Stimulated activated CD4-positive, alpha-beta T cell treated with anti-CD3 and anti-CD28 coated beads, Interleukin-2, amount 100 ng/mL, for 48 hours (primary cell): ENCODE measurements at places on chromosomes 5 and 9.

DNA sequence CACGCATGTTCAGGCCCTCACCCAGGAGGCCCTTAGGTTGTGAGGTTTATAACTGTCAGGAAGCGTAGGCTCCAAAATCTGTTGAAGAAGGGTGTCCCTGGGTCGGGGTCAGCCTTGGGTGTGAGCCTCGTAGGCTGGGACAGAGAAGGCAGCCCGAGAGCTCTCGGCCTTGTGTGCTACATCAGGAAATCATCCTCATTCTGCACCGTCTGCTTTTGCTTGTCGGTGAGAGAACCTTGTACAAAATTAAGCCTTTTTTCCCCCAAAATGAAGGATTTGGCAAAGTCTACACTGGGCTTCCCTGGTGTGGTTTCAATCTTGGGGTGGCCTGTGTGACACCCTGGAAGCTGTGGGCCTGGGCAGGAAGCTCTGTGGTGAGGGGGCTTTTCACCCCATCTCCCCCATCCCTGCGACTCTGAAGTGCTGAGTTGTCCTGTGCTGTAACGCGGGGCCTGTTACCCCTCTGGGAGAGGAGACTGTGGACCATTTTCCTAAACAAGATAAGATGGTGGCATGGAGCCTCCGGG is 55.3 kb downstream of the AHRR start:
- DNase-seq = no peak

DNA sequence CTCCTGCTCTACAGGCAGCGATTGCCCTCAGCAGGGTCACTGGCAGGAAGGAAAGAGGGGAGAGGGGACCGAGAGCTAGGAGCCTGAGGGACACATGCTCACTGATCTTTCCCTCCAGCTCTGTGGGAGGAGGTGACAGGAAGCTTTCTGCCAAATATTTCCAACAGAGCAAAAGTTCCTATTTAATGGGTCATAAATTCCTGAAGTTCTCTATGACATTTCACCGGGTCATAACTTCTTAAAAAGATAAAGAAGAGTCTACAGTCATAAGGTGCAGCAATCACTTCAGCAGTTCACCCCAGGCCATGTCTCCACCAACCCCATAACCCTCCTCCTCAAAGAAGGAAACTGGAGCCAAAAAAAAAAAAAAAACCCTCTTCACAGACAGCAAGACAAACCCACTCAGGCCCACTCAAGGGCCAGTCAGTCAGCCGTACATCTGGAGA is 481.1 kb downstream of the NR2F1-AS1 start:
- DNase-seq = no peak

DNA sequence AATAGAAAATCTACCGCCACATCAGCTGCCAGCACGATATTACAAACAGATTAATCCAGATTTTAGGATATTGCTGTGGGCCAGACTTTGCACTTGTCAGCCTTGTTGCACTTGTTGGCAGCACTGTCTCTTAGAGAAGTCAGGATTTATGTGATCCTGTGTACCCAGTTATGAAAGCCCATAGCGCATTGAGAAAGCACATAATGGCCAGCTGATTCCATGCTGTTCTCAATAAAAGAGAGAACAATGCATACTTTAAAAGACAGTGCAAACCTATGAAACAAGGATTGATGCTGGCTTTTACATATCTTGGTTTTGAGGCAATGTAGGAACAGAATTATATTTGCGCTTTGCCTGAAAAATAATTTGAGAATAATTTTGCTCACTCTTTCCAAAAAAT is 140.8 kb downstream of the CEP120 start:
- no peak for DNase-seq

DNA sequence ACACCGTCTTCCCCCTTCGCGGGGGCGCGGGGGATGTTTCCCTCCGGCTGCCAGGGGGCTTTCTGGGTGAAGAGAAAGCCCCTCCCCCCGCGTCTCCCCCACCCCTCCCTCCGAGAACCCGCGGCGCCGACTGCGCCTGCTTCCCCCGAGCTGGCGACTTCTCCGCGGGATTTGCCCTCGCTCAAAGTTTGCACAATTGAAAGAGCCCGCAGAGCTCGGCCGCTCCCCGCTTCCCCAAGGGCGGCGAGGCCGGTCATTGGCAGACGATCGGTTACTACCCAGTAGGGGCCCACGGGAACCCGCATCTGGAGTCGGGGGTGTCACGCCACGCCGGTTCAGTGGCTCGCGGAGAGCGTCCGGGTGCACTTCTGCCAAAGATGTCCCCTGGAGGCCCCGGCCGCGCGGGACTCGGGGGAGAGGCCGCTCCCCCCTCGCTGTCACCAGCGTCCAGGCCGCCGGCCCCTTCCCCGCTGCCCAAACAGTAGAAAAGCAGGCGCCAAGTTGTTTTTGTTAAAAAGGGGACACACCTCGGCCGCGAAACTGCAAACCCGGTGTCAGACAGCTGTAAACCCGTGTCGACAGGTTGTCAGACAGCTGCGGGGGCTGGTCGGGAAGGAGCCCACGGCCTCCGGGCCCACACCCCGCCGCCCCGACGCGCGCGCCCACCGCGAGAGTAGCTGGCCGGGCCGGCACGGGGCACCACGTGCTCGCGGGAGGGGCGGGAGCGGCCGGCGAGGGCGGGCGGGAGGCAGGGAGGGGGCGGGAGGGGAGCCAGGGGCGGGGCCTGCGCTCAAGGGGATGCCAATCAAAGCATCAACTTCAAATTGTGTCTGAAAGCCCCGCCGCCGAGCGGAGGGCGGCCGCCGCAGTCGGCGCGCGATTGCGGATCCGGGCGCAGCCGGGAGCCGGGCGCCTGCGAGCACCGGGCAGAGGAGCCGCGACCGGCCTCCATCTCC is at the start of gene IRX1:
Gene IRX1 (plus strand): TSS at position 827 of the 956 bp plus-strand sequence. CDS start 274 bp downstream, outside the sequence.
- no peak for DNase-seq

DNA sequence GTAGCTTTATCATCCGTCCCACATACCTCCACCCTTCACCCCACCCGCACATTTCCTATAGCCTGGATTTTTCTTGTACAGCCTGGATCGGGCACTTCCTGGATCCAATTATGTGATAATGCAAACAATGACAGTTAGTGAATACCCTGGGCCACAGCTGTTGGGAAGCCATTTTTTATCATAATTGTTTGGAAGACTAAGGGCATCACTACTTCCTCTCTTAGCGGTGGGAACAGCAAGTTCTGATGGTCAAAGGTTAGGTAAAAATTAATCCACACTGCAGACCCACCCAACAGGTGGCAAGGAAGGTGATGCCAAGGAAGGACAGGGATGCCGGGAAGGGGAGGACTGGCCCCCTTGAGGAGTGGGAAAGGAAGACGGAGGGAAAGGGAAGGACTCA is 183.7 kb downstream of the SAXO1 start:
- no peak for DNase-seq

DNA sequence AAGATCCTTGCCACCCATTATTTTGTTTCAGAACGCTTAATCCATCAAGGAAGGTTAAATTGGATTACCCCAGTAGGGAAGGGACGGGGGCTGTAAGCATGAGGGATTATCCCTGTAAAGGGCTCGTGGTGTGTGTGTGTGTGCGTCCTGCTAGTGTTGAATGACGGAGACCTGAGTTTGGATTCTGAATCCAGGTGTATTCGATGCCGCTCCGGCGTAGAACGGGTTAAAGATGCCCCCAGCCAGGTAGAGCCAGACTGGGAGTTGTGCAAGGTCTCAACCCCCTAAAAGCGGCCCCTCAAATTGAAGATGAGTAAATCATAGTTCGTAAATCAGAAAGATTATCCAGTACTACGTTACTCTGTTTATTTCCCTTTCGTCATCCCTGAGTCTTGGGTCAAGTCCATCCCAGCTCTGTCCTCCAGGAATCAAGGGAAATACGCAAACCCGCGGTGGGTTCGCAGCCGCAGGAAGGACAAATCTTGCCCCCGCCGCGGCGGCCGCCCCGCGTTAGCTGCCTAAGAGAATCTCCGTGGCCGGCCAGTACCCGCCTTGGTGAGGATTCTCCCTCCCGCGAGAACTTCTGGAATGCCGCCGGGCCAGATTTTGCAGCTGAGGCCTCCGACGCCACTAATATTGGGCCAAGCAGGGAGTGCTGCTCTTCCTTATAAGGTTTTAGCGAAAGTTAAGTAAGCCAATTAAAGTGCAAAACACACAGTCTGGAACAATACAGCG is 586 bp upstream of the MTAP start:
- no peak for DNase-seq

- no peak for DNase-seq
These were observed 104.2 kb downstream of the TAF11L14 start for GRCh38 chr5:17738446-17738845.

DNA sequence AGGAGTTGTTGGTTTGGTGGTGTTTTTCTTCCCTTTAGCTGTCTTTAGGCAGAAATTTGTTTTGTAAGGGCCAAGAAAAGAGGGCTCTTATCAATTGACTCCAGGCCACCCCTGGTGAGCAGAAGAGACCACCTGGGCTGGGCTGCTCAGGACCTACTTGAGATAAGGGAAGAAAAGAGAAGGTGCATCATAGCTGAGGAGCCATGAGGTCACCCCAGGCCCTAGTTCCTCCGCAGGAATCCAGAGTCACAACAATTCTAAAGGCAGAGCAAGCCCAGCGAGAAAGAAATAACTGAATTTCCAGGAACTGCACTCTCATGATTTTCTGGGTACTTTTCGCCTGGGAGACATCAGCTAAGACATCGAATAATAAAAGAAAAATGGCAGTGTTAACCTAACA is 34.9 kb downstream of the RFK start:
- no peak for DNase-seq

- no peak for DNase-seq
These were observed 45.7 kb downstream of the NSUN2 start for GRCh38 chr5:6587171-6587570.

- DNase-seq = no peak
These were observed 306.2 kb upstream of the PUM3 start for GRCh38 chr9:3150074-3150473.

- DNase-seq = no peak
These were observed 10.8 kb downstream of the CDC37L1 start for GRCh38 chr9:4690144-4690543.

- DNase-seq = no peak
These were observed 51.8 kb downstream of the EHMT1 start for GRCh38 chr9:137670391-137671195.

DNA sequence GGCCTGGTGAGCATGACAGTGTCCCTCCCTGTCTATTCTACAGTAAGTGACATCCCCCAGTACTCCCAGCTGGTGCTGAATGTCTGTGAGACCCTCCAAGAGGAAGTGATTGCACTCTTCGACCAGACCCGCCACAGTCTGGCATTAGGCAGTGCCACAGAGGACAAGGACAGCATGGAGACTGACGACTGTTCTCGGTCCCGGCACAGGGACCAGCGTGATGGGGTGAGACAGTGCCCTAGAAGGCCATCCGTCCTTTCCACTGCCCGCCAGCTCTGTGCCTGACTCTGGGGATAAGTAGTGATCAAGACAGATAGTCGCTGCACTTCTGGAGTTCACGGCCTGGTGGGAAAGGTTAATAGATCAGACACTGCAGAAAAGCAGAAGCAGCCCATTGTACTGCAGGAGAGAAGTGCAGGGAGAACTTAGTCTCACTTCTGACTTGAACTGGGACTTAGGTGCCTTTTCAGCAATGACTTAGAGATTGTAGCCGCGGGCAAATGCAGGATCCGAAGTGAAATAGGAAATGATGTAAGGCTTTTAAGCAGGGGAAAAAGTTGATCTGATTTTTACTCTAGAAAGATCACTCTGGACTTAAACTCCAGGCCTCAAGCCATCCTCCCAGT is 28.4 kb downstream of the SH3GLB2 start:
- no peak for DNase-seq

DNA sequence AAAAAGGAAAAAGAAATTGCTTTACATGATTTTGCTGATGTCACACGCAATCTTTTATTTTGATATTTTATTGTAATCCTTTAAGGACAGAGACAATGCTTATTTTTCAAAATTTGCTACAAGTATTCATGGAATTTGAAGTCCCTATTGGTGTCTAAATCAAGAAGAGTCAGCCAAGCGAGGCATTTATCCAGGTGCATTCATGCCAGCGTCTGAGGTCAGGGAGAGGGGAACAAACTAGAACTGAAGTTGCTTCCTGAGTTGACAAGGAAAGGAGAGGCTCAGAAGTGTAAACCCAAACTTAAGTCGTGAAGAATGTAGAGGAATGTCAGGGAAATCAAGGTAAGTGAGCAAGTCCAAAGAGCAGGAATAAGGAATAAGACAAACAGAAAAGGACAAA is 83.0 kb upstream of the GNAQ start:
- DNase-seq = no peak

- DNase-seq = no peak
These were observed 98.0 kb downstream of the SLIT3 start for GRCh38 chr5:169202969-169203368.

GRCh38 chr5:32346869-32347268 is 34.1 kb upstream of the MTMR12 start:
- no peak for DNase-seq

DNA sequence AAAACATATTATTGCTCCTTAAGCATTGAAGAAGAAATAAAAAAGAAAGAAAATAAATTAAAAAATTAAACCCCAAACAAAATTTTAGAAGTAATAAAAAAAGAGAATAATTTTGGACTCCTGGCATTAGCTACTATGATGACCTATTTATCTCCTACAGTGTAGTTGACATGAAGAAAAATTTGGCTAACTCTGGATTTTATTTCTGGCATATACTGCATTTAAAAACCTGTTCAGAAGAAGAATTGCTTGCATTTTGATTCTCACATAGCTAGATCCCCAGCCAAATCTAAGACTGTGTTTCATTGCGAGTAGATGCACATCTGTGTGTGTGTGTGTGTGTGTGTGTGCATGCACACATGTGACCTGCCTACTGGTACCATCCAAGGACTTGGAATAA is 30.1 kb upstream of the GABRG2 start:
- no peak for DNase-seq

DNA sequence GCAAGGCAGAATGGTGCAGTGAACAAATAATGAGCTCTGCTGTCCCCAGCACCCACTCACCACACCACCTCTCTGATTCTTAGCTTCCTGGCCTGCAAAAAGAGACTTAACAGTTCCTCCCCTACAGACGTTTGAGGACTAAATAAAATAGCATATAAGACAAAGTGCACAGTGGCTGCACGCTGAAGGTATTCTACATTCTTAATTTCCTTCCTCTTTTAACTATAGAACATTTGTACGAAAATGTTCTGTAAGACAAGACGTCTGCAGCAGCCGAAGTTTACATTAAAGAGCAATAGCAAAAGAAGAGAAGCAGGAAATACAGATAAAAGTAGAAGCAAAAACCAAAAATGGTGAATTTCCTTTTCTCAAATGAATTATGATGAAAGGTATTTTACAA is 15.7 kb downstream of the FBN2 start:
- no peak for DNase-seq

- DNase-seq = peak; percentile 78
These were observed 1.5 kb downstream of the PARP8 start for GRCh38 chr5:50667653-50668595.

- no peak for DNase-seq
These were observed 919.8 kb upstream of the EDIL3 start for GRCh38 chr5:85304524-85304923.

DNA sequence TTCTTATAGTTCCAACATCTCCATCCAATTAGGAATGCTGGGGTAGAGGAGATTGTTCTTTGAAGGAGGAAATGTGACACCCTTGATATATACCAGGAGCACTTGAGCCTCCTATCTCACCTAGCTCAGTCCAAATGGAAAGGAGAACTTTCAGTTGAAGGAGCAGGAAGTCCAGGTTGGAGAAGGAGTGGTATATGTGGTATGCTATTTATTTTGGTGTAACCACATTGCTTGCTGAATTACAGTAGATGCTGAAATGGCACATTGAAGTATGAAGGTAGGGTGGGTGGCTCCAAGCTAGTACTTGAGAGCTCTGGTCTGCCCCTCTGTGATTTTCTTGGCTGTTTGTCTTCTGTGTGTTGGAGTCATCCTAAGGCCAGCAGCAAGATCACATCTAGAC is 6.1 kb downstream of the CSNK1G3 start:
- DNase-seq = no peak
